Fibroblast of lung (primary cell): ENCODE measurements at places on chromosomes 5 and 9. TPM values are rescaled to one million over a fixed set of nuclear protein-coding genes. Genes with fewer than 3 reads are reported as not detected.

HTR4 gene
- not detected in 2 replicates for polyA plus RNA-seq

CCNI2 gene
- polyA plus RNA-seq = not detected in 2 replicates

GRCh38 chr5:59845730-59846129 is 47.8 kb downstream of the PDE4D start:
- DNase-seq = peak; percentile 75

GRCh38 chr9:110254500-110254899 is 1.8 kb downstream of the TXN start:
- DNase-seq = no peak
